Stimulated activated CD4-positive, alpha-beta T cell treated with anti-CD3 and anti-CD28 coated beads, Interleukin-4, amount 100 ng/mL, for 48 hours (primary cell): ENCODE measurements at places on chromosomes 6 and 20.

GRCh38 chr6:112562301-112563231, 215.4 kb downstream of the RFPL4B start:
- DNase-seq = no peak

GRCh38 chr6:129133770-129134192, 250.8 kb downstream of the LAMA2 start:
- no peak for DNase-seq

DNA sequence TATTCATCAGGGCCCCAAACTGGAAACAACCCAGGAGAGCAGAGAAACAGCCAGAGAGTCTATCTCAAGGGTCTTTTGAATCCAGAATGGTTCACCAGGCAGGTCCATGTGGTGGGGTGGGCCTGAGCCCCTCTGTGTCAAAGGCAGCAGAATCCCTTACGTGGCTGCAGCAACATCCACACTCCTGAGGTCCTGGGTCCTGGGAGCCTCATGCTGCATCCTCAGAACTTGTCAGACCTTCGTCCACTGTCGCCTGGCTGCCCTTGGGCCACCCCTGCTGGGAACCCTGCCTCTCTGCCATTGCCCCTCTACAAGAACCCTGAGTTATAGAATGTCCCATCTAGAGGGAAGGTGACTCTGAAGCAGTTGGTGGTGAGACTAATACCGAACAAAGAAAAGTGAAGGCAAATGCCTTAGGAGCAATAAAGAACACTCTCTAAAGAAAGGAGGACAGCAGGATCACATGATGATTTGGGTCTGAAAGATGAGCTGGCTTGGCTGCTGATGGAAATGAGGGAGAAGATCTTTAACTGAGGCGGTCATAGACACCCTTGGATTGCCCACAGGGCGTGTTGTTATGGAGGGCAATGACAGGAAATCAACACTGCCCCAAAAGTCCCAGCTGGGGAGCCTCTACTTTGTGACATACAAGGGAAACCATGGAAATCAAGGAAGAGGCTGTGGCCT, 161.2 kb downstream of the SYNDIG1 start:
- DNase-seq = no peak

DNA sequence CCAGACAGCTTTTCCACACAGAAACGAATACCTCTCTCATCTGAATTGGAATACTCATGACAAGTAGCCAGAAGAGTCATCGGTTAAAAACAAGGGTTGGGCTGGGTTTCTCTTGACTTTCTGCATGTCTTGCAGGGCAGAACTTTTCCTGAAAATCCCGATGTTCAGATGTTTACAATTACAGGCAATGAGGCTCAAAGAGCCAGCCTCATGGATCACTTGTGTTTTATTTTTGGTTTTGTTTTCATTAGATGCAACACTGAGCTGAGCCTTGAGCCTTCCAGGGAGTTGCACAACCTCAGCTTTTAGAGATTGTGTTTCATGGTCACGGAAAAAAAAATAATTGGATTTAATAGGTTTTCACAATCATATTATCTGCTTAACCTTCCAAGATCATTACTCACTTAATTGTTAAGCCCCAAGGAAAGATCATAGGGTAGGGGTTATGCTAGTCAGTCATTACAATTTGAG, 288.1 kb upstream of the PRDM1 start:
- DNase-seq = no peak

DNA sequence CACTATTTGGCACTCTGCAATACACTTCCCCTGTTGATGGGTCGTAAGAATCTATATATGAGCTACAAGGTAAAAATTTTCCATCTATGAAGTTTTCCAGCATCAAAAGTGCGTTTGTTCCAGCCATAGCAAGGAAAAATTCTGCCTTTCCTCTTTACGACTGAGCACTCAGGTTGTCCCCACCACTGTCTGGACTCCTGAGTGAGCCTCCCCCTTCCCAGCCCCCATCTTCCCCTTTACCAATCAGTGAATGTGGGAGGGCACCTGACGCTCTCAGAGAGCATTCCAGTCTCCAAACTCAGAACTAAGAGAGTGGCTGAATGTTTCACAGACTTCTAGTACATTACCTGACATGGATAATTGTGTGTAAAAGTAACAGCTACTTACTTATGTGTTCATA, at the start of gene ALDH8A1:
TSS of gene ALDH8A1 (minus strand) at position 175 of the 400 bp plus-strand sequence. CDS start at position 127, 48 bp downstream.
- DNase-seq = no peak

DNA sequence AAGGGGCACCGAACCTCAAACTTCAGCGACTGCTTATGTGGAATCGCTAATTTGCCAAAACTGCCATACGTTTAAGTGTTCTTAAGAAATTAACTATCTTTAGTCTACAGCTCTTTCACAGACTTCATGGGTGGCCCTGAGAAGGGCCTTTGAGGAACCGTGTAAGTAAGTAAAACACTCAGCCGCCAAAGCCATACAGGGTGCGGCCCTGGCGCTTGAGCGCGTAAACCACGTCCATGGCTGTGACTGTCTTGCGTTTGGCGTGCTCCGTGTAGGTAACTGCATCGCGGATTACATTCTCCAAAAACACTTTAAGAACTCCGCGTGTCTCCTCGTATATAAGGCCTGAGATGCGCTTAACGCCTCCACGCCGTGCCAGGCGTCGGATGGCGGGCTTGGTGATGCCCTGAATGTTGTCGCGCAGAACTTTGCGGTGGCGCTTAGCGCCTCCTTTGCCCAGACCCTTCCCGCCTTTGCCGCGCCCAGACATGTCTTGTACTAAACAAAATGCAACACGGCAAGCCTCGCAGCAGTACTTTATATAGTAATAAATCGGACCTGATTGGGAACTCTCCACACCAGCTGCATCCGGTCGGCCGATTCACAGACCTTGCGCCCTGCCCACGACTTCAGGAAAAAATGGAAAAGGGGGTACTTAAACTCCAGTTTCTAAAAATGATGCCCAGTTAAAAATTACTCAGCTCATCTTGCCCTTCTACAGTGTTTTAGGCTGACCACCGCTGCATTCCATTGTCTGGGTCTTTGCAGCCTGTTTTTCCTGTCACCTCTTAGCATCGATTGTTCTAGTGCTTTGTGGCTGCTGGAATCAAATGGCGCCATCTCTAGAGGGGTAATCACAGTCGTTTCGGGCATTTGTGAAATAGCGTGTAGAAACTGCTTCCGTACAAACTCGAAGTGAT, 38.9 kb downstream of the OR2B2 start:
- DNase-seq = no peak

DNA sequence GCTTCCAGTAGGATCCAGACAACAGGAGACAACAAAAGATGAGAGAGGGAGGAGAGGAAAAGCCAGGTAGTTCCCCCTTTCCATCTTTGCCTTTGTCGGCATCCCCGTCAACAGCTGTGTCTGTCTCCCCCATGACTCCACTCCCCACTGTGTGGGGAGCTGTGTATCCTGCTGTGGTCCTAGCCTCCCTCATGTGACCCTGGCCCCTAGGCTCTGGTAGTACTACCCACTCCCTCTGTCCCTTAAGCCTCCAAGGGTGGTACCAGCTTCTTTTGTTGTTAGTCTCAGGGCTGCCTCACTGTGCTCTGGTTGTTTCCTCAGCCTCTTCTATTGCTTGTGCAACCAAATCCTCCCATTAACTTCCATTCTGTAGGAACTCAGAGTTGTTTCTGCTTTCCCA, 28.7 kb downstream of the ANKEF1 start:
- no peak for DNase-seq

DNA sequence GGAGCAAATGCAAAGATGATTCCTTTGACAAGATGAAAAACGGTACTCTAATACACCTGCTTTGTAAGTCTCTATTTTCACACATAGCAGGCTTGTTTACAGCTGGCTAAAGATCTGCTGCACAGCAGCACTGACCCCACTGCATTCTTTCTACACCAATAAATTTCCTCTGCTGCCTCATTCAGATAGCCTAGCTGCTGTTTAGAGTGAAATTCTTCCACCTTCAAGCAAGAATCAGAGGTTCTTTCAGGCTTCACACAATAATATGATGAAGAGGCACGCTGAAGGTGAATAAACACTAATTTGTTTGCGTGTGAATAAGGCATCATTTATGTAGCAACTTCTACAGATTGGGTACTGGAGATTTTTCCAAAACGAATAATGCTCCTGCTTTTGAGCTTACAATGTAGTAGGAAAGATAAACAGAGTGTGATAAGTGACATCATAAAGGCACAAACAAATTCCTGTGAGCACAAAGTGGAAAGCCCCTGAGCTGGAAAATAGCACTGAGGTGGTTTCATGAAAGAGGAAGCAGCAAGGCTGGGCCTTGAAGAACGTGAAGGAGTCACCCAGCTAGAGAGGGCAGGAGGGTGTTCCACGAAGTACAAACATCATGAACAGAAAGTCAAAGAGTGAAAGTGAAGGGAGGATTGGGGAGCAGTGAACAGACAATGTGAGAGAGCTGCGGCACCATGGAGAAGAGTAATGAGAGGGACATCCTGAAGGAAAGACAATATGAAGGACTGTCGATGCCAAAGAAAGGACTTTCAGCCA, 543.4 kb downstream of the CD83 start:
- peak; percentile 16 for DNase-seq

- DNase-seq = no peak
Measured at GRCh38 chr20:47456952-47457724, 44.5 kb upstream of the NCOA3 start.

DNA sequence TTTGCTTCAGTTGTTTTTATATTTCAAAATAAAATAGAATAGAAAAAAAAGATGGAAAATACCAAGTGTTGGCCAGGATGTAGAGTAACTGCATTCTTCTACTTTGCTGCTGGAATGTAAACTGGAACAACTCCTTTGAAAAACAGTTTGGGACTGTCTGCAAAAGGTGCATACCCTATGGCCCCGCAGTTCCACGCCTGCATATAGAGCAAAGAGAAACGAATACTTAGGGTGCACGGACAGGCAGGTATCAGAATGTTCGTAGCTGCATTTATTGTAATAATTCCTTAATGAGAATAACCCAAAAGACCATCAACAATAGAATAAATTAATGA, 603 bp upstream of the RAB23 start:
- DNase-seq = no peak

DNA sequence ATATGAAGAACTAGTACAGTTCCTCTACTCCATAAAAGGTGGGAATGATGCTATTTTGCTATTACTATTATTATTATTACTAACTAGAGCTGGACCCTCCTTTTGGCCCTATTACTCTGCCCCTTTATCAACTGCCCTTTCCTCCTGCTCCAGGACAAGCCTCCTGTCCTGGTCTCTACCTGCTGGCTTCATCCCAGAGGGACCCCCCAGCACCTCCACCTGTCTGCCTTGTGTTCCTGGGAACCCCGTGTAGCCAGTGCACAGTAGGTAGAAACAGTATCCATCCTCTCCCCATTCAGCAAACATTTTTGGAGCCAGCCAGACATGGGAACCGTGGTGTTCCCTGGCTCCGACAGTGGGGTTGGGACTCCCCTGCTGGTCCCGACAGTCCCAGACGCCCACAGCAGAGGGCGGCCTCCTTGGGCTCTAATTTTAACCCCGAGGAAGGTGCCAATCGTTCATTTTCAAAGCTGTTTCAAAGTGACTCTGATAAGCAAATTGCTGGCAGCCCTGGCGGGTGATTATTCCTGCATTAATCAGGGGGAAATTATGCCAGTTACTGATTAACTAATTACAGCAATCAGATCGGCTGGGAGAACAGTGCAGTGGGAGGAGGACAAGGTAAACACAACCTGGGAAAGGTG, 44.2 kb upstream of the MDGA1 start:
- DNase-seq = no peak

DNA sequence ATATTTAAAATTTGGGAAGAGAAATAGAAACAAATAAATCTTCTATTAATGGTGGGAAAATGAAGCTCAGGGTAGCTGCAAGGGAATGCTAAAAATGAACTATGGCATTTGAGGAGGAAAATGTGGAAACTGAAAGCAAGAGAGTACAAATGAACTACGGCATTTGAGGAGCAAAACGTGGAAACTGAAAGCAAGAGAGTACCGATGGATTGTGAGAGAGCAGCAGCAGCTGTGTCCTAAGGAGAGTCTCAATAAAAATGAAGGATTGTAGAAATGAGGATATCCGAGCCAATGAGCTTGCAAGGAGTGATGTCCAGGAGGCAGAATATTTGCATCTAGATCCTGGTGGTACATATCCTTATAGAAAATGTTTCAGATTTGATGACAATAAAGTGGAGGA, 547.1 kb upstream of the ZNF337 start:
- no peak for DNase-seq

DNA sequence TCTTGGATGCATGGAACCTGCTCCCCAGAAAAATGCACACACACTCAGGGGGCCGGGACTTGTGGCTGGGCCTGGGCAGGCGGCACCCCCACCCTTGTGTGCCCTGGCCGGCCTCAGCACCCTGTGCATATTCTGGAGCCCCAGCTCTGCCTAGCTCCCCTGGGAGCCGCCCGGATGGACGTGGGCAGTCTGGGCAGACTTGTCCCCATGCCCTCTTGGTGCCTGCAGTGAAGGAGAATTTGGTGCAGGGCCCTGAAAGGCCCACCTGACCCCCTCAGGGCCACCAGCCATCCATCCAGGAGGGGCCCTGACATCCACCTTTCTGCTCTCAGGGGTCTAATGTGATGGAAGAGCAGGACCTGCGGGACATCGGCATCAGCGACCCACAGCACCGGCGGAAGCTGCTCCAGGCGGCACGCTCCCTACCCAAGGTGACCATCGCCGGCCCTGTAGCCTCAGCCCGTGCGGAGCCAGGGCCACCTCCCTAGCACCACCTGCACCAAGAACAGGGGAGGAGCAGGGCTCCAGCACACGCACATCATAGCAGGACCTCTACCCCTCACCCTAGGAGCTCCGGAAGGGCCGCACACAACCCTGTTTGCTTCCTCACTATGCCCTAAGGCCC, 62.8 kb downstream of the TCP11 start:
- no peak for DNase-seq

DNA sequence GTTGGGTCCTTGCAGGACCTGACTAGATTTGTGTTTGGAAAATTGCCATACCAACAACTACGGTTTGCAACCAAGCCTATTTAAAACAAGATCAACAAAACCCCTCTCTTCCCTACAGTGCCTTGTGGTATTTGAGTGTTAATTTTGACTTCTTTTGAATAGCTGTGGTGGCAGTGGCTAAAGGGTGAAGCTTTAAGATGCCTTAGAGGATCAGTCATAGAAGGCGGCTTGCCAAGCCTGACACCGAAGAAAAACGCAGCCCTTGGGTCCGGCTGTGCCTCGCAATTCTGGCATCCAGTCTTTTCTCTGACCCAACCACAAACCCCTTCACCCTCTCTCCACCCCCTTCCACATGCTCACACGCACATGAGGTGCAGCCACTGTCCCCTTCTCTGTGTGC, 32.6 kb downstream of the BMP6 start:
- no peak for DNase-seq

- DNase-seq = no peak
Measured at GRCh38 chr6:31145386-31145785, 6.5 kb upstream of the PSORS1C2 start.

DNA sequence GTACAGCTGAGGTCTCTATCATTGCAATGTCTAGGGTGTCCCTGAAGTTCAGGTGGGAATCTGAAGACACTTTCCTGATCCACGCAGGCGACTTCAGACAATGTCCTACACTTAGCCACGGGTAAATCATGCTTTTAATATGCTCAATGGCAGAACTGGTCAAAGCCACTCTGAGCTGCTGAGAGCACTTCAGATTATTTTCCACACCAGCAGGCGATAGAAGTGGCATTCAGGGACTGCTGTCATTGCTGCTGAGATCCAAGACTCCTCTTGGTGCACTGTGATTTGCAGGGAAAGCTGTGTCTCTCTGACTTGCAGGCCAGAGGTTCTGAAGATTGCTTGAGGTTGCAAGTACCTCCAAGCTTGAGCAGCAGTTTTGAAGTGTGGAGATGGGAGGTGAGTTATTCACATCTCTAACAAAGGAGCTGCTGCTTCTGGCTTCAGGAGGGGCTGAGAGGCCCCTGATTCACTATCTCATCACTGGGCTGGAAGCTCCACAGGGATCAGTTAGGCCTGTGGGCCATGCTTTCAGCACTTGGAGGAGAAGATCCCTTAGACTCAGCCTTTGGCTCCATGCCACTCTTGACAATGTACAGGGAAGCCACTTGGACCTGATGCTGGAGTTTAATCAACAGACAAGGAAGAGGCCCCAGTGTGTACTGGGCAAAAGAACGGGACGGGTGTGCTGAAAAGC, 2.9 kb upstream of the SSTR4 start:
- DNase-seq = no peak
